Fibroblast of skin of abdomen (primary cell): ENCODE measurements at places on chromosomes 5 and 9.

- no peak for DNase-seq
Observed at GRCh38 chr5:80239680-80240367, 16.0 kb downstream of the SERINC5 start.

GRCh38 chr5:149924486-149924885 is 20.1 kb downstream of the PDE6A start:
- DNase-seq = no peak

DNA sequence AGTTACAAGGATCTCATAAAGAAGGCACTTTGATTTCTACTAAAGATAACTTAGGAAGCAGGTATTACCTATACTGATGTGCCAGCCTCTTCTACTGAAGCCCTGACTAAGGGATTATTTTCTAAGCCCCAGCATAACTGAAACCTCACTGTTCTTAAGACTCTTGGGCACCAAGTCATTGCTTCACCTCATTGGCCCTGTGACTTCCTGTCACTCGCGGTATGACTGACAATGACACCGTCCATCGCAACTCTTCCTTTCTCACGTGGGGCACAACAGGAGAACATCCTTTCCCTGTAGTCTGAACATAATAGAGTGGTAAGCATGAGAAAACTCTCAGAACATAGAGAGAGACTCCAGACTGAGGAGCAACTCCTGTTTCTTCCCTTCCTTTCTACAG is 6.4 kb downstream of the OR2V2 start:
- DNase-seq = no peak

- DNase-seq = peak; percentile 83
Observed at GRCh38 chr9:83544002-83544698, 5.9 kb upstream of the FRMD3 start.

DNA sequence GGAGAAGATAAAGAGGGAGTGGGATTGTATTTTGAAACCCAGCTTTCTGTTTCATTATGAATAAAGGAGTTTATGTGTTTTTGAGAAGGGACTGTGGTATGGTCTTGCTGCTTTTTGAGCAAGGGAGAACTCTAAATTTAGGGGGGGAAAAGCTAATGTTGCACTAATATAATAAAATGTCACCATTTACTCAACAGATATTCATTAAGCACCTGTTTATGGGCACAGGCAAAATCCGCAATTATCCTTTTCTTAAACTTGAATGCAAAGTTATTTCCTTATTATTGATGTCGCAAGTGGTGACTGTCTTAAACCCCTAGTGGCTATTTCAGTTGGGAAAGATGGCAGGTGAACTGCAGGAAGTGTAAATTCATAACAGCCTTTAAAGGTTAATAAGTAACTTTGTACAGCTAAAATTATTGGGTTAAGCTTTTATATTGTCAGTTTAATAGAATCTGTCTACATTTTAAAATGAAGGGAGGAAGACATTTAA is 1.5 kb downstream of the CDC42SE2 start:
- no peak for DNase-seq

DNA sequence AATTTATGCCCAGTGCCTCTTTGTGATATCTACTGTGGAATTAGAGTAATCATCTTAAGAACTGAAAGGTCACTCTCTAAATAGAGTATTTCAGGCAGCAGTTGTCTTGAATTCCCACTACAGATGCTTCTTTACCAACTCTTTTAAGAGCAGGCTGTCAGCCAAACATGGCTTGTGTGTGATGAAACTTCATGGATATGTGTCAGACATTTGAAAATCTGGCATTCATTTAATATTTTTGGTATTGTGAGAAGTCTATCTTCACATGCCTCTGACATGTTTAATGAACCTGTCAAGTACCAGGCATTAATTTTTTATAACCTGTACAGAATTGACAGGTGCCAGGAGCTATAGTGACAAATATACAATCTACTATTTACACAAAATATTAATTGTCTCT is 318.6 kb downstream of the CDH9 start:
- DNase-seq = no peak

DNA sequence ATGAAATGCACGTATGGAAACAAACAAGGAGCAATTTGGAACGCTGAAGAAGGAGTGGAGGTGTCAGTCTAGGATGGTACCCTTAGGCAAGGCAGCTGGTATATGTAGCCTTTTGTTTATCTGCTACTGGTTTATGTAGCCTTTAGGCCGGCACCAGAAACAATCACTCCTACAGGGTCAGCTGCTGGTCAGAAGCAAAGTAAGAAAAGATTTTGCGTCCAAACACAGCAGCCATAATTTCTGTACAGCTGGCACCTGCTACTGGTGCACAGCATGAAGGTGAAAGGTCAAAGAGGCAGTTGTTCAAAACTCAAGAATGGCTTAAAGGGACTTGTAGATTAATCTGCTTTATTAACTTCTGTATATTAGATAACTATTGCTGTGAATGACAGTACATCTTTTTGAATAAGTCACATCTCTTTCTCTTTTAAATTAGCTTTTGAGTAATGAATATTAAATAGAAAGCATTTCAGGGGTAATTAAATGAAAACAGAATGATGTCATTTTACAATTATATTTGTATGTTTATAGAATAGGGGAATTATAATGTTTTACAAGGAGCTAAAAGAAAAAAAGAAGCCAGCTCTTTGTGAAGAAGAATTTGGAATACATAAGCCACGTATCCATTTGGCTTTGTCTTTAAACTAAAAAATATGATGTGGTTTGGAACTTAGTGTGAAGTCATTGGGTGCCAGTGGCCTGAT is 33.1 kb upstream of the TLX3 start:
- DNase-seq = no peak

- DNase-seq = peak; percentile 84
Observed at GRCh38 chr9:33131790-33132772, 35.1 kb downstream of the B4GALT1 start.

GRCh38 chr9:35366627-35367026 is 123.3 kb upstream of the RUSC2 start:
- DNase-seq = no peak

GRCh38 chr5:159003045-159004030 is 96.4 kb downstream of the EBF1 start:
- peak; percentile 41 for DNase-seq
